Activated CD8-positive, alpha-beta memory T cell treated with anti-CD3 and anti-CD28 coated beads for 1 hour (primary cell): ENCODE measurements at places on chromosomes 3 and 15.

- no peak for DNase-seq
Measured at GRCh38 chr3:66099541-66100065, 60.9 kb upstream of the MAGI1 start.

DNA sequence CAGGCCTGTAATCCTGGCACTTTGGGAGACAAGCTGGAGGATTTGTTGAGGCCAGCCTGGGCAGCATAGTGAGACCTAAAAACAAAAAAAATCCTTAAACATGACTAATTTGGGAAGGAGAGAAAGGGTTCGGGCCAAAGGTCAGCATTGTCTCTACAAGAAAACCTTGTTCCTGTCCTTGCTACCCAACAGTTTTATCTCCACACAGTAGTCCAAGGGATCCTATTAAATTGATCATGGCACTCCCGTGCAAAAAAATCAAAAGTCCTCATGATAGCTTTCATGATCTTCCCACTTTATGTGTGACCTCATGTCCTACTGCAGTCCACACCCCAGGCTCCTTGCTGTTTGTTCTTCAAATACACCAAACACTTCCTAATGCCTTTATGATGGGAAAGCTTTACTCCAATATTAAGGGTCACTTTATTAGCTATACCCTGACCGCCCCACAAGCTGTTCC lies 4.2 kb downstream of the RPL15 start:
- no peak for DNase-seq

GRCh38 chr3:133979553-133979952 lies 50.2 kb downstream of the SLCO2A1 start:
- DNase-seq, result no peak

DNA sequence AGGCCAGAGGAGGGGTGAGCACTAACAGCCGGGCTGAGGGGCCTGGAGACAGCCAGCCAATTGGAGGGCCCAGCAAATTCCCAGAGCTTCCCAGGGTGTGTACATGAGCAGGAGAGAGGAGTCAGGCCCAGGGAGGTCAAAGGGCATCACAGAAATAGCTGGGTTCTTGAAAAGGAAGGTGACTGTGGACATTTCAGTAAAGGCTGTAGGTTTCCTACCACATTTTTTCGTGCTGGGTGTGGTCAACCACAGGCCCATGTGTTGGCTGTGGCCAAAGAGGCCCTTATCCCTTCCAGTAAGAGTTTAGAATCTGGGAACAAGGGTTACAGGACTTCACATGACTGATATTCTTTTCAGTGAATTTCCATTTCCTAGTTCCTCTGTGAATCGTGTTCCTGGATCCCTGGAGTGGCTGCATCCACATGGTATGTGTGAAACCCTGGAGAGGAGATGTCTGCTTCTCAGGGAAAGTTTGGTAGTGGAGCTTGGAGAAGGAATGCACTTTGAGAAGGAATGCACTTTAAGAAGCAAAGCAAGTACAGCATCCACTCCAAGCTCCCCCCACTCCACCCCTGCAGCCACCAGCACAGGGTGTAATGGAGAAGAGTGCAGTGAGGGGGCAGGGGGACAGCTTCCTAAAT lies 73.2 kb upstream of the HEG1 start:
- no peak for DNase-seq

- DNase-seq, result no peak
Measured at GRCh38 chr3:11591391-11592282, 52.1 kb downstream of the VGLL4 start.

DNA sequence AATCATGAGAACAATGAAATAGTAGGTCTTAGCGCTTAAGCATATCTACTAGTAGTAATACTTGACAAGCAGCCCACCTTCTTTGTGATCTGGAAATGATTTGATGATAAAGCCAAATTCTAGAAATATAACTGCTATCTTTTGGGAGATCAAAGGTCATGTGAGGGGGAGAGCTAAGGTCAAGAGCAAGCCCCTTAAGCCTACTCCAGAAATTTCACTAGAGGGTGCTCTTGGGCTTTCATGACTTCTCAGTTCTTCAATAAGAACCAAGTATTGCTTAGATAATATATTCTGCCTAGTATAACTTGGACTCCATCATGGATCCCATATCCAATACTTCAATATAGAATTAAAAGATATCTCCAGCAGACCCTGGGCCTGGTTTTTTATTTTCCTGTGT lies 319.6 kb downstream of the ZBTB20 start:
- DNase-seq, result no peak

DNA sequence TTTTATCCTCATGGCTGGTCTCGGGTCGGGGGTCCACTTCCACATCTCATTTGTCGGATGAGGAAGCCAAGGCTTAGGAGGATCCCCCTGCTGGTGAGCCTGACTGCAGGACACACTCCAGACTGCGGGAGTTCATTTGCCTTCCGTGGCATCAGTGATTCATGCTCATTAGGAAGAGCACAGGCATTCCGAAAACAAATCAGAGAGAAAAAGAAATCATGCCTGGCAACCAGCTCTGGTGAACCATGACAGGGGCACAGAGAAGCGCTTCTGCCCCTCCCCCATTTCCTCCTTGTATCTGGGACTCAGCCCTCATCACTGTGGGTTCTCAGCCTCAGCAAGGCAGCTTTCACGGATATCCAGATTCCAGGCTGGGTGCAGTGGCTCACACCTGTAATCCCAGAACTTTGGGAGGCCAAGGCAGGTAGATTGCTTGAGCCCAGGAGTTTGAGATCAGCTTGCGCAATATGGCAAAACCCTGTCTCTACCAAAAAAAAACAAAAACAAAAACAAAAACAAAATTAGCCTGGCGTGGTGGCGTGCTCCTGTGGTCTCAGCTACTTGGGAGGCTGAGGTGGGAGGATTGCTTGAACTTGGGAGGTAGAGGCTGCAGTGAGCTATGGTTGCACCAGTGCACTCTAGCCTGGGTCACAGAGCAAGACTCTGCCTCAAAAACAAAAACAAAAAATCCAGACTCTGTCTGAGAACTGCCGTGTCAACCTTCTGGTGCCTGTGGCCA lies 28.4 kb downstream of the IRAK2 start:
- DNase-seq, result no peak

GRCh38 chr15:69513450-69513960 lies 60.9 kb downstream of the RPLP1 start:
- DNase-seq, result no peak

GRCh38 chr15:70955151-70955550 lies 62.5 kb downstream of the LRRC49 start:
- DNase-seq, result no peak

- DNase-seq, result no peak
Measured at GRCh38 chr3:13016083-13016720, 57.0 kb downstream of the IQSEC1 start.

GRCh38 chr3:105822171-105823123 lies 46.4 kb downstream of the CBLB start:
- DNase-seq, result no peak

GRCh38 chr15:33374226-33374914 lies 63.6 kb downstream of the RYR3 start:
- DNase-seq, result no peak

DNA sequence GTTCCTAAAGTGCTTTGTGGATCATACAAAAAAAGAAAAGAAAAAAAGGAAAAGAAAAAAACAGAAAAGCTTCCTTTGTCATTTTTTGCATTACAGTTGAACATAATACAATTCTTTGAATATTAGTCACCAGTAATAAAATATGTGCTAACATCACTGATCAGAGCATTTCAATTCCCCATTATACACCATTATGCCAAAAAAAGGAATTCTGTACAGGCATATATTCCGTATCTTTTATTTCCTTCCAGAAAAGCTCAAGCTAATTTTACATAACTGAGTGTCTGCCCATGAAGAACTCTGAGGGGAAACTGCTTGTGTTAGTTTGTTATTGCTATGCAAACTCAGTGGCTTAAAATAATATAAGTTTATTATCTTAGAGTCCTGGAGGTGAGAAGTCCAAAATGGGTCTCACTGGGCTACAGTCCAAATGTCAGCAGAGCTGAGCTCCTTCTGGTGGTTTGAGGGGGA lies 377.9 kb downstream of the GAP43 start:
- DNase-seq, result no peak

- DNase-seq, result no peak
Measured at GRCh38 chr3:159250961-159251360, 449.1 kb downstream of the MFSD1 start.

DNA sequence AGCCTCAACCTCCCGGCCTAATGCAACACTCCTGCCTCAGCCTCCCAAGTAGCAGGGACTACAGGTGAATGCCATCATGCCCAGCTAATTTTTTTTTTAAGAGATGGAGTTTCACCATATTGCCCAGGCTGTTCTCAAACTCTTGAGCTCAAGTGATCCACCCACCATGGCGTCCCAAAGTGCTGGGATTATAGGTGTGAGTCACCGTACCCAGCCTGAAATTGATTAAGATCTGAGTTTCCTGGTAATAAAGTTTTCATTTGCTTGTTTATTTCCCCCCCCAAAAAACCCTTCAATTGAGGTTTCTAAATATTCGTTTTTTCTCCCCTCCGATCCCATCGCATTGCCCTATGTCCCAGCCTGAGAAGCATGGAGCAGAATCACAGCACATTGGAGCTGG lies 39.0 kb downstream of the HES1 start:
- DNase-seq, result no peak

- DNase-seq, result no peak
Measured at GRCh38 chr3:135678386-135678785, 287.1 kb upstream of the PPP2R3A start.

DNA sequence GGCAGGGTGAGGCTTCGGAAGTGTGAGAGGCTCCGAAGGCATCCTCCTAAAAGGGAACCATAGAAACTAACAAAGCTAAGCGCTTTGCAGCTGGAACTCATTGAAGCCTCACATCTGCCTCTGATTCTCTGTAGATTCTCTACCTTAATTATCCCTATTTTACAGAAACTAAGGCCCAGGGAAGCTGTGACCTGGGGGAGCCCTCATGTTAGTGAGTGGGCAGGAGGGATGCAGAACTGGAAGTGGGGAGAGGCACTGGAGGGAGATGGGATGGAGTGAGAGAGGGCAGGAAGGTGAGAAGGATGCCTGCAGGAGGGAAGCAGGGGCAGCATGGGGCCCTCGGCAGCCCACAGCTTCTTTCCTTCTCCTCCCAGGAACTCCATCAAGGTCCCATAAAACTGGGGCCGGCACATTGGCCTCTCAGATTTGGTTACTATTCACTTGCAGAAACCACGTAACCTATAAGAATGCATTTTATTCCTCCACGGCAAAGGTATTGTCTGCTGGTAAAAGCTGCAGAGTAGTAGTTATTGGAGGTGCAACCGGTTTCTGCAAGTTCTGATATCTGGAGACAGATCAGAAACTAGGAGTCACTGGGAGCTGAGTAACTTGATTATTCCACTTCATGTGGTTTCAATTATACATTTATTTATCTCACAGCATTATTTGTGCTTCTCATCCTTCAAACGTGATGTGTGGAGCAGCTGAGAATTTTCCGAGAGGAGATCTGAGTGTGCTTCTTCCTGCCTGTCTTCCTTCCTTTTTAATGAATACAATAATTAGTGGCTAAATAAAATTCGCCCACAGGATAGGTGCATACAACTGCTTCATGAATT lies 24.0 kb upstream of the CHCHD6 start:
- no peak for DNase-seq

GRCh38 chr15:70268698-70269251 lies 171.1 kb upstream of the TLE3 start:
- DNase-seq, result no peak

GRCh38 chr3:180617049-180617448 lies 15.1 kb downstream of the TTC14 start:
- no peak for DNase-seq

DNA sequence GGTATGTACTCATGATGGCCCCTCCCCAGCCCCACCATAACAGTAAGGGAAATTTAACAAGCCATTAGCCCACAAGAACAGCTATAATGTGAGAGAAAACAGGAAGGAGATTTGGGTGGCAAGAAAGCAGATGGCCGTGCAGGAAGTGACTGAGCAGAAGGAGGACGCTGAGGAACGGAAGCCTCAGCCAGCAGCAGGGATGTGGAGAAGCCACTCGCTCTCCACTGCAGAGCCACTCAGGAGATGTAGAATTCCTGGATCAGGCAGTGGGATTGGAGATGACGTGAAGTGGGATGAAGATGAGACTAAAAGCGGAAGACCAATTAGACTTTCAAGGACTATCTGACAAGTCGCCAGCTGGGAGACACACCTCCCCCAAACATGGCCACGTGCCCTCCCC lies 31.2 kb downstream of the PRR23E start:
- DNase-seq, result no peak

GRCh38 chr15:74041311-74041756 lies 41.0 kb downstream of the GOLGA6A start:
- no peak for DNase-seq

- DNase-seq, result no peak
Measured at GRCh38 chr15:101306341-101307047, 11.4 kb upstream of the SNRPA1 start.
